ENCODE measurements at places on chromosomes 3 and 15.

GRCh38 chr15:65395567-65396202 lies 17.9 kb upstream of the IGDCC3 start:
- DNase-seq: no peak

DNA sequence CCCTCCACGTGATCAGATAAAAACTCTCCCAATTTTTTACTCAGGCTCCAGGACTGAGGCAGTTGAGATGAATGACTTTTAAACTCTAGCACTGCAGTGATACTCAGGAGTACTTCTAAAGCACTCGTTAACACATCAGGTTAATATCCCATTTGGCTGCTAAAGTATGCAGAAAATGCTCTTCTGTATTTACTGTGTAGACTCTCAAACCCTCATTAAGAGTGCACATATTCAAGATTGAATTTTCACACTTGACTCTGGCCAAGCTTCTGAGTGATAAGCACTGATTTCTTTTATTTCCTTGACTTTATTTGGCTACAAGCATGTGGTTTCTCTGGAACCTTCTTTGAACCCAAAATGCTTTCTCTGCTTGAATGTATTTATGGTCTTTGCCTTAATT lies 392.3 kb upstream of the NECTIN3 start:
- no peak for DNase-seq

- DNase-seq: no peak
These were observed 82.9 kb downstream of the CLDN1 start for GRCh38 chr3:190239325-190239724.

- no peak for DNase-seq
These were observed 28.4 kb upstream of the ATP2C1 start for GRCh38 chr3:130865489-130865888.

GRCh38 chr3:161386991-161387770 lies 15.9 kb upstream of the SPTSSB start:
- DNase-seq: no peak

DNA sequence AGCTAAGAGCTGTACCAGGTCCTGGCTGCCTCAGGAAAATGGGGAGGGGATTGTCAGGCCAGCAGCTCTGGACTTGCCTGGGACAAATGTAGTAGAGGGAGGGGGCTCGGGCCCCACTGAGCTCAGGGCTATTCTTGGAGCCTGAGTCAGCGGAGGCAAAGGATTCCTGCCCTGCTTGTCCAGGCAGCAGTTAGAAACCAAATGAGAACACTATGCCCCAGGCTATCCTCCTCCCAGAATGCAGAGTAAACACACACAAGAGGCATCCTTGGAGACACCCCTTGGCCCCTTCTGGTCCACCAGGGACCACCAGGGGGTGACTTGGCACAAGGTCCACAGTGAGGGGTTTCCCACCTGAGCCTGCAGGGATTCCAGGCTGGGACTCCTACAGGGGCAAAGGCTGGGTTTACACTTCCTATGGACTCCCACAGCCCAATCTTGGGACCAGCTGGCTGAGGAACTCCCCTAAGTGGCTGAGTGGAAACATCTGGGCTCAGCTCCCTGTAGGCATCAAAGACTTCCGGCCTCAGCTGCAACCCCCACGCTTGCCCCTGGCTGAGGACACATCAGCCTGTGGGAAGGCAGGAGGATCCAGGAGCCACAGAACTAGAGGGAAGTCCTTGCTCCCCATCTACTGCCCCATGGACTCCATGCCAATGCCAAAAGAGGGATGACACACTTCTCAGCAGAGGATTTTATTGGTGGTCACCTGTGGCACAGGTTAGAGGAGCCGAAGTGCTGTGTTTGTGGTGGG lies 3.4 kb upstream of the COL7A1 start:
- no peak for DNase-seq

GRCh38 chr3:27166888-27167287 lies 202.3 kb downstream of the NEK10 start:
- no peak for DNase-seq

DNA sequence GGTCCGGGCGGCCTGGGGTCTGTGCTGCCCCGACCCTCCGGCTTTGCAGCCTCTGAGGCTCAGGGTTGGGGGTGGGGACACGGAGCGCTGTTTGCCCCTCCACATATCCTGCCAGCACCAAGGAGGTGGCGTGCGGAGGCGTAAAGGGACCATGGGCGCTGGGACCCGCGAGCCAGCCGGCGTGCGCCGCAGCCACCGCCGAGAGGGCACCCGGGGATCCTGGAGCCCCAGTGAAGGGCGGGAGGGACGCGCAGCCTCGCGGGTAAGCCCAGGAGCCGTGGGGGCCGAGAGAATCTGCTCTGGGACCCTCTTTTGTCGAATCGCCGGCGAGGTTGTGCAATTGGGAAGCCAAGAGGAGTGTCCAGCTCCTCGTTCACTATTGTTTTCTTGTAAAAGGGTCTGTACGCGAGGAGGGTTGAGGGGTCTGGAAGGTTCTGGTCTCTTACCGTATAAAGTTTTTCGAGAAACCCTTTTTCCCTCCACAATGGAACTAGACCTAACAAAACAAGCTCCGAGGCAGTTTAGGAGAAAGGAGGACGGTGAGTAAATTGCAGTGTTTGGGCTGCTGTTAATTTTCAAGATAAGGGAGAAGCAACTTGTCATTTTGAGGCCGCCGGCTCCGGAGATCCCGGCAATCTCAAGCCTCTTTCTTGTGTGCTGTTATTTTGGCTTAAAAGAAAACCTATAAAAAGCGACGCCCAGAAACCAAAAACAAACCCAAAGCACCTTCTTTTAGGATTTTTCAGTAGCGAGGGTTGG lies 29.9 kb upstream of the ST3GAL6 start:
- DNase-seq: no peak

DNA sequence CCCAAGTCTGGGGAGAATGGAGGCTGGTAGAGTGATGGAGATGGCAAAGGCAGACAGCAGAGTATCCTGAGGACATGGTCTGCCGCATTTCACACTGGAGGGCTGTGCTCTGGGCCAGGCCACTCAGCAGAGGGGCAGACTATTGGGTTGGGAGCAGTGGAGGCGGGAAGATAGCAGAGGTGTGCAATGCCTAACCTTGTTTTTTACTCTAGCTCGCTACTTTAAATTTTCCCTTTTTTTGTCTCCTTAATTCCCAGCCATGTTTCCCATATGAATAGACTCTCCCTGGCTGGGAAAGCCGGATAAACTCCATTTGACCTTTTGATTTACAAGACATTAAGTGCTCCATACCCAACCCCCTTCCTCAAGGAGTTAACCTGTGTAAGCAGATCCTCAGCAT lies 33.5 kb upstream of the ST6GAL1 start:
- no peak for DNase-seq

DNA sequence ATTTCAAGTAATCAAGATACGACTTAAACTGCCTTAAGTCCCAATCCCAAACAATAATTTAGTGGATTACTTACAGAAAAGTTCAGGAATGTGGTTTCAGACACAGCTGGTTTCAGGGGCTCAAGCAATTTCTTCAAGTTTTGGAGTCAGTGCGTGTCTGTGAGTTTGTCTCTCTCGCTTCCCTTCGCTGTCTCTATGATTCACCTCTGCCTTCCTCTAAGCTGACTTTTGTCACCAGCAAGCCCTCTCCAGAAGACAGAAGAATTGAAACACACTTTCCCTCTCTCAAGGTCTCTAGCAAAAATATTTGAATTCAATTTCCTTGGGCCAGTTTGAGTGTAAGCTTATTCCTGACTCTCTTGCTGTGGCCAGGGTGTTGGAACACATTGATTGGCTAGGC lies 392.4 kb downstream of the EDEM1 start:
- no peak for DNase-seq

DNA sequence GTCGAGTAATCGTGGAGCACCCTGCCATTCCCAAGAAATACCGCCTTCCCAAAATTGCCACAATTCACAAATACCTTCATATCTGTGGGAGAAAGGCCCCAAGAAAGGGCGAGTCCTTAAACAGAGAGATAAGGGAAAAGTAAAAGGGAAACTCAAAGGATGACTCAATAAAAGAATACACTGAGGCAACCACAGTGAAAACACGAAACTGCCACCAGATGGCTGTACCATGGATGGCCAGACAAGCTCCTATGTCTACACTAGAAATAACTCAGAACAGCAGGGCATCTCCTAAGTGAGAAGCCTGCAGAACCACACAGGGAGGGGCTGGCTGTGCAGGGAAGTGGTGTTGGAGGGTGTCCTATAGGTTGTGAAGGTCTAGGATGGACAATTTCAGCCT lies 25.0 kb downstream of the SRGAP3 start:
- DNase-seq: no peak

- DNase-seq: no peak
These were observed 220.2 kb upstream of the CD96 start for GRCh38 chr3:111321786-111322185.

DNA sequence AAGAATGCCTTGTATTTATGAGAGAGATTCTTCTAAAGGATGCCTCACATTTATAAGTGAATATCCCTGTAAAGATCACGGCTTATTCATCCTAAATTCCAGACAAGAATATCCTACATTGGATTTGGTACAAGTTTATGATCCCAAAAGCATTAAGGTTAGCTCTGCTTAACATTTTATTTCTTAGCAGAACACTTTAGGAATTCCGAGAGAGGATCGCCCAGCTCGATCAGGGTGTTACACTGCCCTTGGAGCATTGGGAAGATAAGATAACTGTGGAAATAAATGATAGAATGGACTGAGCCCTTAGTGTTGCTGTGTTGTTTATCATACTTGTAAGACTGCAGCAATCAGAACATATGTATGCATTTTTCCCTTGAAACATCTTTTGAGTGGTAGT lies 223.0 kb upstream of the CDIN1 start:
- DNase-seq: no peak
